ENCODE measurements at places on chromosomes 1 and 21. TPM values are rescaled to one million over a fixed set of nuclear protein-coding genes. Genes with fewer than 3 reads are reported as not detected.

Gene SIPA1L2
- polyA plus RNA-seq: 6.7 TPM

DNA sequence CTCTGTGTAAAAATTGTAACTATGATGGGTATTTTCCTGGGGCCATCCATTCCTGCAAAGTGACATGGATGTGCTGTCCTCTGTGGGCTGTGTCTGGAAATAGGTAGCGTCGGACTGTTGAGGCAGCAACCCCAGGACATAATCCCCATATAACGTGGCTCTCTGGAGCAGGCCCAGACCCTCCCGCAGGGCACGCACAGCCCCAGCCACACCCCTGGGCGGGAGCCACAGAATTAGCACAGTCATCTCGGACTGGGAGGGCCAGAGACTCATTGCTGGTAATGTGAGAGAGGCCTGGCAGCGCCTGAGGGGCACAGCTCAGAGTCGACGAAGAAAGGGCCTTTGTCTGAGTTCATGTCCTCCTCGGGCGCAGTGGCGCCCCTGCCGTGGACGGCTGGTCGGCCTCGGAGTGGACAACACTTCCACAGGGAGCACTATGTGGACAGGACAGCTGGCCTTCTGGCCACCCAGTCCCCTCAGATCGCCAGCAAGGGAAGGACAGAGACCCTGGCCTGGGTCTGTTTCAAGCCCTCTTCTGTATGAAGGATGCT, 20.1 kb downstream of the SIM2 start:
- DNase-seq: no peak

GRCh38 chr1:198653808-198654413, 15.1 kb downstream of the PTPRC start:
- DNase-seq: no peak

- no peak for DNase-seq
Measured at GRCh38 chr1:229380536-229381160, 37.8 kb upstream of the CCSAP start.

GRCh38 chr1:240474133-240474614, 137.8 kb downstream of the GREM2 start:
- DNase-seq: no peak

DNA sequence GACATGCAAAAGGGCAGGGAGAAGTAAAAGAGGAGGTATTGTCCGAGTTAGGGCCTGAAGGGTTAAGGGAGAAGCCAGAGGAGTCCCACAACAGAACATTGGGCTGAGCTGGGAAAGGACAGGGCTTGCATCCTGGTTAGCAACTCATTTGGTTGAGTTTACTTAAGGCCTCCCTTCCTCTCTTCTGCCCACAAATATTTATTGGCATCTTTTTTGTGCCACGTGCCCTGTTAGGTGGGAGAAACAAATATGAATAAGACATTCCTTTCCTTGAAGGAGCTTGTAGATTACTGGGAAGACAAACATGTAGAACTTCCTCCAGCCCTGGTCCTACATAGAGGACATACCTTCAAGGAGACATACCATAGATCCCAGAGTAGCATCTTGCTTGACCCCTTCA, 53.0 kb upstream of the PRELP start:
- DNase-seq: no peak

Measured in A549 (cell line).